Psoas muscle (tissue), 8 donors: ENCODE measurements at places on chromosomes 6 and 20. TPM values are rescaled to one million over a fixed set of nuclear protein-coding genes. Genes with fewer than 3 reads are reported as not detected.

DNA sequence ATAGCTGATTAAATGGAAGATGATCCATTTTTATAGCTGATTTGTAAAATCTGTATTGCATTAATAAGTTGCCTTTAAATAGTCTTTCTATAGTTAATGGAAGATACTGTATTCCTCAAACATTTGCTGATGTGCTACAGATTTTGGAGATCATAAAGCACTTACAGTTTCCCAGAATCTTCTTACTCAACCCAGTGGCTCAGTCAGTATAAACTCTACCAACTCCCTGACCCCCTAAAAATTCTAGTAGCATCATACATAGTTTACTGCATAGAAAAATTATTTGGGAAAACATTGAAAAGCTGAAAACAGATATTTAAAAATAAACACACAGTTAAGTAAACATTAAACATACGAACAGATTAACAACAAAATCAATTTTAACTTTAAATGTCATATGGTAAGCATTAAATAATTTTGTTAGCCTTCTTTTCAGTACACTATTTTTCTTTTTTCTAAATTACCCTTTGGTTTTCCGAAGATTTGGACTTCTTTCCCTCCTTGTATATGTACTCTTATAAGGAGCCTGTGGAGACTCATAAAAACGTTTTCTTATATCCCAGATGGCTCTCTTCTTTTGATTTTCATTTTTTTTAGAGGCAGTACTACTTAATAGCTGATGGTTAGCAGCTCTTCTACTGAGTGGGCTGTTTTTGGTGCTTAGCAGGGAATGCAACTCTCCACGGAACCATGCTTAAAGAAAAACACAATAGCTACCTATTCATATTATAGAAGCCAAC lies 62.7 kb upstream of the BMP5 start:
- DNase-seq, result no peak

DNA sequence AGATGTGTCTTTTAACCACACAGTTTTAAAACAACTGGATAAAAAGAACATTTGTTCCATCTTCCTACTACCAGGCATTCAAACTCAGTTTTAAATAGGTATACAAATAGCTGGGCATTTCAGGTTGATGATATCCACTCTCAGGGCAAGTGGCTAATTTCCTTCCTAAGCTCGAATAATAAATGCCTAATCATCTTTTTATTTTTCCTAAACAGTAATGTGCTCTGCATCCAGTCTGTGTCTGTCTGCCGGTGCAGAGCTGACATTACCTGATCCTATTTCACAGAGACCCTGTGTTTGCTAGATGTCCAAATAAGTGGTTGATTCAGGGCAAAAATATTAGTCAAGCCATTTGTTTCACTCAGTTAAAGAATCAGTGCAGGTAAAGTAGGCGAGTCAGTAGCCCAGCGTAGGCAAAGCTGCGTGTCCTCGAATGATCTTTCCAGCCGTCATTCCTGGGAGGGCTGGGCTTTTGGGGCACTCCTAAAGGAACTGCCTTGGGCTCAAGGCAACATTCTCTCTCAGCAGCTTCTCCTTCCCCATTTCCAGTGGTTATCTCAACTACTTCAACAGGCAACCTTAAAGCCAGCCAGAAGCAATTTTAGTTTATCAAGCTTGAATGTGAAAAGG lies 74.2 kb upstream of the BMP2 start:
- DNase-seq, result no peak

DNA sequence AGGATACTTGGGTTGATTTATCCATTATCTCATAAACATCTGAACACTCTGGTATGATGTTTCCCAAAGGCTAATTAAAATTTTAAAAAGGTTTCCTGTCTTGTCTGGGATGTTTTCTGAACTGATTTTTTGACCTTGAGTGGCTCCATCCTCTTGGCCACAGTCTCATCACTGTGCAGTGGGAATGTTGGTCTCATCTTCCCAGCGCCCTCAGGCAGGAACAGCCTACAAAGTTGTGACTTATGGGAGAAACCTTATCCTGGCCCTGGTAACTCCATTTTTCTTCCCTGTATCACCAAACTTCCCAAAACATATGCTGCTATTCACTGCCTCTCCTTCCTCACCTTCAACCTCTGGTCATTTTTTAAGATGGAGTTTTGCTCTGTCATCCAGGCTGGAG lies 6.8 kb upstream of the BPIFA3 start:
- DNase-seq, result no peak

- no peak for DNase-seq
Observed at GRCh38 chr20:1964061-1964460, 29.8 kb downstream of the PDYN start.

GRCh38 chr6:133807501-133807900 lies 81.4 kb upstream of the TCF21 start:
- DNase-seq, result no peak

- DNase-seq, result no peak
Observed at GRCh38 chr20:32945710-32946221, 58.5 kb downstream of the SUN5 start.

GRCh38 chr6:1311400-1312202 lies at the start of gene FOXQ1:
Gene FOXQ1 (plus strand): TSS chr6:1312098. CDS start chr6:1312705, 607 bp downstream.
- no peak for DNase-seq

GRCh38 chr6:1025821-1026220 lies 286.1 kb upstream of the FOXQ1 start:
- no peak for DNase-seq

DNA sequence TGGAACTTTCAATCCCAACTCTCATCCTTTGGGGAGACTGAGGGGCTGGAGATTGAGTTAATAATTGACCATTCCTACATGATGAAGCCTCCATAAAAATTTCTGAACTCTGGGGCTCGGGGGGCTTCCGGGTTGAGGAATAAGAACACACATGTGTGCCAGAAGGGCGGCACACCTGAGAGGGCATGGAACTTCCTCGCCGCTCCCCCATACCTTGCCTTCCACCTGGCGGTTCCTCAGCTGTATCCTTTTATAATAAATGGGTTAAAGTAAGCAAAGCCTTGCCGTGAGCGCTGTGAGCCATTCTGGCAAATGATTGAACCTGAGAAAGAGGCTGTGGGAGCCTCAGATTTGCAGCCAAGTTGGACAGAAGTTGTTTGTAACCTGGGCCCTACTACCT lies 164.8 kb downstream of the LY86 start:
- DNase-seq, result no peak

DNA sequence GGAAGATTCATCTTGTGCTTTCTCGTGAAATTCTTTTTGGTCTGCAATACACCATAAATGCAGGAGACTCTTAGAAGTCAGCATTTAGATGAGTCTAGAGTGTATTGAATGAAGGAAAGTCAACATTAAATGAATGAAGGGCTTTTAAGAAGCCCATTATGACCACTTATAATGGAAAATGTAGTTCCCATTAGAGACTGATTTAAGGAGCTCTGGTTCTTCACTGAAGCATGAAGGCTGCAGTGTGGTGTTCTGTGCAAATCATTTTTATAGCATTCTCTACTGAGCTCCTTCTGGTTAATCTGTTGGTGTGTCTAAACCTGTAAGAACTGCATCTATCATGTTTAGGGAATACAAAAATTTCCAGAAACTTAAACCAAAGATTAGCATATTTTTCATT lies 19.7 kb downstream of the NCOA7 start:
- no peak for DNase-seq

- peak; percentile 57 for DNase-seq
Observed at GRCh38 chr6:3410385-3411360, 46.2 kb downstream of the SLC22A23 start.

NNAT gene
- total RNA-seq, result 0.50 TPM

CCM2L gene
- 7.3 TPM for total RNA-seq

RNASET2 gene
- total RNA-seq, result 4.6 TPM

STMND1 gene
- not detected for total RNA-seq

DDR1 gene
- total RNA-seq, result 26.3 TPM

TFAP2D gene
- not detected for total RNA-seq

TP53TG5 gene
- 0.38 TPM for total RNA-seq

SLC2A10 gene
- total RNA-seq, result 1.0 TPM
